ENCODE measurements at places on chromosomes 12 and 14. TPM values are rescaled to one million over a fixed set of nuclear protein-coding genes. Genes with fewer than 3 reads are reported as not detected.

CIPC gene
- total RNA-seq: 14.3 TPM

PLA2G1B gene
- not detected for total RNA-seq

BCL11B gene
- total RNA-seq: 106 TPM

MAX gene
- total RNA-seq: 161 TPM

RDH5 gene
- total RNA-seq: 9.7 TPM

CCDC60 gene
- total RNA-seq: not detected

LRP1-AS gene
- not detected for total RNA-seq

TMCC3 gene
- total RNA-seq: 0.38 TPM

Measured in activated naive CD4-positive, alpha-beta T cell treated with anti-CD3 and anti-CD28 coated beads, Interleukin-2, amount 10 ng/mL, durations not matched to agents 5 hours and 36 hours (primary cell).